ENCODE measurements at places on chromosomes 3 and 15.

DNA sequence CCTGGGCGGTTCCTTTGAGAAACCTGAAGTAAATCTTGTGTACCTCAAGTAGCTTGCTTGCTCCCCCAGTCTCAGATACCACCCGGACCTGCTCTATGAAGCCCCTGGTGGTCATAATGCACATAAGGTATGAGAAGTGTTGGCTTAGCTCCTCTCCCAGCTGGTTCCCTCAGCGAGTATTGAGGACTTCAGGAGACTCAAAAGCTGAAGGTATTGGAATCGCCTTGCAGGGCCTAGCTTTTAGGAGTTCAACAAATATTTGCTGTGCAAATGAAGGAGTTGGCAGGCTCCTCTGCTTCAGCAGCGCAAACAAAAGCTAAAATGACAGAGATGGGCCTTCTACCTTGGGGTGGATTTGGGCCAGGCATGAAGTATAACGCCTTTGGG lies 1.7 kb downstream of the CMTM8 start:
- peak overlapping the region; percentile 5 for H3K27ac ChIP-seq
- peaks cover 30% of the 10 kb centered on the region for H3K4me1 ChIP-seq
- DNase-seq: peak; percentile 61
- no peaks in the 10 kb centered on the region for H3K27me3 ChIP-seq
- H3K36me3 ChIP-seq: no peaks in the 10 kb centered on the region

- DNase-seq: no peak
- H3K27me3 ChIP-seq: peaks cover 21% of the 10 kb centered on the region
- no peak overlapping the region for H3K27ac ChIP-seq
- no peaks in the 10 kb centered on the region for H3K4me1 ChIP-seq
- H3K36me3 ChIP-seq: no peaks in the 10 kb centered on the region
These were observed 1.4 kb downstream of the DOCK3 start for GRCh38 chr3:50676031-50676705.

GRCh38 chr3:128100161-128100560 lies 23.5 kb downstream of the RUVBL1 start:
- H3K4me1 ChIP-seq: peaks cover 51% of the 10 kb centered on the region
- DNase-seq: no peak
- no peaks in the 10 kb centered on the region for H3K36me3 ChIP-seq
- peak overlapping the region; percentile 35 for H3K27ac ChIP-seq

- H3K4me1 ChIP-seq: peaks cover 10% of the 10 kb centered on the region
- DNase-seq: peak; percentile 53
- H3K4me3 ChIP-seq: no peak overlapping the region
- H3K36me3 ChIP-seq: no peaks in the 10 kb centered on the region
- H3K27me3 ChIP-seq: peaks cover 21% of the 10 kb centered on the region
These were observed 15.5 kb downstream of the RGMA start for GRCh38 chr15:93073465-93073952.

DNA sequence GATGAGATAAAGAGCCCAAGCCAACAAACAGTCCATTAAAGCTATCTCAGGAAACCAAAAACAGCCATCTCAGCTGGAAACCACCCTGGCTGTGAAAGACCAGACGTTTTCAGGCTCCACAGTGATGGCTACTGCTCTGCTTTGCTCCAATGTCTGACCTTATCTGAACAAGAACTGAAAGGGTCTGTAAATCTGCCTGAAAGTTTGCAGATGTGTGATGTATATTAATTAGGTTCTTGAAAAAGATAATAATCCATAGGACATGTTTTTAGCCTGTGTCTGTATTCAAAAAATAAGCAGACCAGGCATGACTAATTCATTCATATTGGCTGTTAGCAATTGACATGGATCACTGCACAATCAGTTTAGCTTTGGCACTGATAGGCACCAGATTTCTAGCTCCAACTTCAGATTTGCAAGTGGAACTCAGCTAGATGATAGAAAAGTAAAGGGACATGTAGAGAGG lies 611.4 kb upstream of the NAALADL2 start:
- no peak for DNase-seq
- H3K36me3 ChIP-seq: no peaks in the 10 kb centered on the region
- H3K4me3 ChIP-seq: no peak overlapping the region
- H3K27me3 ChIP-seq: no peaks in the 10 kb centered on the region

DNA sequence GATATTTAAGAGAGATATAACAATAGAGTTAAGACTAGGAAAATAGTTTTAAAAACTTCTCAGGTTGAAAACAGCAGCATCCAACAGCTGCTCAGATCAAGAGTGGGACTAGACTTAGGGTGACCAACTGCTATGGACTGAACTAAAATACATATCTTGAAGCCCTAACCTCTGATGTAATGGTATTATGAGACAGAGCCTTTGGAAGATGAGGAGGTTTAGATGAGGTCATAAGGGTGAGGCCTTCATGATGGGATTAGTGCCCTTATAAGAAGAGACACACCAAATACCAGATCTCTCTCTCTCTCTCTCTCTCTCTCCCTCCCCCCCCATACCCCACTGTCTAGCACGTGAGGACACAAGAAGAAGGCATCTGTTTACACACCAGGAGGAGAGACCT lies 37.4 kb upstream of the GALNT15 start:
- no peaks in the 10 kb centered on the region for H3K36me3 ChIP-seq
- no peaks in the 10 kb centered on the region for H3K4me1 ChIP-seq
- H3K4me3 ChIP-seq: no peak overlapping the region
- no peak for DNase-seq
- no peak overlapping the region for H3K27ac ChIP-seq

- H3K36me3 ChIP-seq: no peaks in the 10 kb centered on the region
- no peak for DNase-seq
- H3K27me3 ChIP-seq: no peaks in the 10 kb centered on the region
- H3K4me3 ChIP-seq: no peak overlapping the region
These were observed 683.0 kb downstream of the NTRK3 start for GRCh38 chr15:87573534-87573933.

DNA sequence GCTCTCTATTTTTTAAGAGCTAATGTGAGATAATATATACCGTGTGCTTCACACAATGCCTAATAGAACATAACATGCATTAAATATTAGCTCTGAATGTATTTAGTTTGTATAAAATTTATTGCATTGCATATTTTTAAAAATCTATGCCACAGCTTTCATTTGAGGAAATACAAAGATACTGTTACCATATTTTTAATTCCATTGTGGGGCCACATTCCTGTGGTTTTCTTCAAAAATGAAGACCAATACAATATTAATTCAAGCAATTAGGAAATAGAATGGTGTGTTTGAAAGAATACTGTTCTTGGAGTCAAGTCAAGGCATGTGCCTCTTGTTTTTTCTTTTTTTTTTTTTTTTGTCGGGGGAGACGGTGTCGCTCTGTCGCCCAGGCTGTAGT lies 95.4 kb upstream of the CADPS start:
- no peaks in the 10 kb centered on the region for H3K36me3 ChIP-seq
- H3K27me3 ChIP-seq: no peaks in the 10 kb centered on the region
- H3K4me1 ChIP-seq: no peaks in the 10 kb centered on the region
- H3K4me3 ChIP-seq: no peak overlapping the region
- DNase-seq: no peak

GRCh38 chr3:144586382-144586781 lies 614.8 kb downstream of the DIPK2A start:
- no peak overlapping the region for H3K4me3 ChIP-seq
- H3K4me1 ChIP-seq: no peaks in the 10 kb centered on the region
- no peak overlapping the region for H3K27ac ChIP-seq
- no peaks in the 10 kb centered on the region for H3K36me3 ChIP-seq

- H3K27ac ChIP-seq: no peak overlapping the region
- no peak overlapping the region for H3K4me3 ChIP-seq
- DNase-seq: no peak
- no peaks in the 10 kb centered on the region for H3K36me3 ChIP-seq
- no peaks in the 10 kb centered on the region for H3K27me3 ChIP-seq
These were observed 984 bp downstream of the FGF7 start for GRCh38 chr15:49423901-49424550.

DNA sequence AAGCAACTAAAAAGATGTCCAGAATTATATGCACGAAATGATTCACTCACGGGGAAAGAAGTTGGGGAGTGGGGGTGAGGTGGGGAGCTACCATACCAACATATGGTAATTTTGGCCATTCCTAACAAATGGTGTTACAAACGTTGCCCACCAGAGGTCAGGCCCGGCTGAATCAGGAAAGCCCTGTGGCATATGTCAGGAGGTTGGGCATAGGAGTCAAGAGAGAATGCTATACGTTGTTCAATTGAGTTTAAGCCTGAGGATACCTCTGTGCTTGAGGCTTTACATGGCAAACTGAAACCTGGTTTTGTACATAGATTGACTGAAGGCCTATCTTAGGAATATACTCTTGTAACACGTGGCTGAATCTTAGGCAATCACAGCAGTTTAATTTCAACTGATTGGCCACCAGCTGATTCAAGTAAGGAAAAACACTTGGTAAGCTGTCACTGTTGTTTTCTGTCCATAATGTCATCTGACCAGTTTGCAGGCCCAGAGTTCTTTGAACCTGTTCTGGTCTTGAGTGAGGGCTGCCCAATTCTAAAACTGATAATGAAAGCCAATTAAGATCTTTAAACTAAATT lies 23.4 kb upstream of the SLC2A2 start:
- no peaks in the 10 kb centered on the region for H3K27me3 ChIP-seq
- no peak overlapping the region for H3K4me3 ChIP-seq
- H3K36me3 ChIP-seq: no peaks in the 10 kb centered on the region
- DNase-seq: peak; percentile 51
- no peak overlapping the region for H3K27ac ChIP-seq

DNA sequence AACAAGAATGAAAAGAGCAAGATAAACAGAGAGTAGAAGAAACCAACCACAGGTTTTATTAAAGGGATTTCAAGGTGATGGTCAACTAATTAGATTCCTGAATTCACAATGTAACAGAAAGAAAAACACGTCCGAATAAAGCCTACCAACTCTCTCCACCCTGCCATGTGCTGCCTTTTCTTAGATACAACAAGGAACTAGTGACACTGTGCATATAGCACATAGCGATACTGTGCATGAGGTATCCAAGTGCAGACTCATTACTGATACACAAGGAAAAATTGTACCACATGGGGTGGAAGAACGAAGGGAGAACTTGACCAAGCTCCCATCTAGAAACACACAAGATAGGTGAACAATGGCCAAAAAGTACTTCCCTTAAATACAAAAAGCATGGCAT lies 154.6 kb downstream of the MAGI1 start:
- no peaks in the 10 kb centered on the region for H3K36me3 ChIP-seq
- no peak overlapping the region for H3K4me3 ChIP-seq
- no peaks in the 10 kb centered on the region for H3K27me3 ChIP-seq
- peaks cover 14% of the 10 kb centered on the region for H3K4me1 ChIP-seq
- H3K27ac ChIP-seq: no peak overlapping the region

DNA sequence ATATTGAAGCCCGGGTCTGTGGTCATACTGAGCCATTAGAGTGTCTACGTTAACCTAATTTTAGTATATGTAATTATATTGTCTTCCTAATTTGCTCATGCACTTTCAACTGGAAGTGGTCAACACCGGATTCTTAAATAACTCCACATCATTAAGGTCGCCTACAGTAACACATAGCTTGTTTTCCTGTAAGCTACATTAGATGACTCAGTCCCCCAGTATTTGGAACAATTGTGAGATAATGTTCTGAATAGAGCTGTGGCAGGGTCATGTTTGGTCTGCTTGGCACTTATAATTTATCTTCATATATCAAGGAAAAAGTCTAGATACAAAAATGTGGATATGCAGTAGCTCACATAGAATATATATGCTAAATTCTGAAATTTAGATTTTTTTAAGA lies 486.2 kb downstream of the IGSF11 start:
- no peaks in the 10 kb centered on the region for H3K4me1 ChIP-seq
- H3K4me3 ChIP-seq: no peak overlapping the region
- DNase-seq: no peak
- H3K27me3 ChIP-seq: no peaks in the 10 kb centered on the region
- no peaks in the 10 kb centered on the region for H3K36me3 ChIP-seq
- H3K27ac ChIP-seq: no peak overlapping the region

- H3K4me1 ChIP-seq: no peaks in the 10 kb centered on the region
- H3K4me3 ChIP-seq: no peak overlapping the region
- no peaks in the 10 kb centered on the region for H3K27me3 ChIP-seq
These were observed 37.4 kb upstream of the NMNAT3 start for GRCh38 chr3:139715166-139715565.
